Pons (tissue), 1 donor: ENCODE measurements at places on chromosomes 11 and 22.

DNA sequence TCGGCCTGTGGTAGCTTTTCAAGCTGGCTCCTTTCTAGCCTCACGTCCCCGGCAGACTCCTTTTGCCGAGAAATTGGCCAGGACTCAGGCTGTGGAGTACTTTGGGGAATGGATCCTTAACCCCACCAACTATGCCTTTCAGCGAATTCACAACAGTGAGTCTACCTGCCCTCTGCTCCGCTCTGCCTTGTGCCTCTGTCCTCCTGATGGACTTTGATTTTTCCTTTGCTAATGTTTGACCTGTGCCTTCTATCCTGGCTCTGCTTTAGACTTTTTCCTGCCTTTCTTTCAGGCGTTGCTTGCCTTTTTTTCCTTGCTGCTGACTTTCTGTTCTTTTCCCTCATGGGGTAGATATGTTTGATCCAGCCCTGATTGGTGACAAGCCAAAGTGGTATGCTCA, 12.5 kb downstream of the MADD start:
- no peak for DNase-seq

DNA sequence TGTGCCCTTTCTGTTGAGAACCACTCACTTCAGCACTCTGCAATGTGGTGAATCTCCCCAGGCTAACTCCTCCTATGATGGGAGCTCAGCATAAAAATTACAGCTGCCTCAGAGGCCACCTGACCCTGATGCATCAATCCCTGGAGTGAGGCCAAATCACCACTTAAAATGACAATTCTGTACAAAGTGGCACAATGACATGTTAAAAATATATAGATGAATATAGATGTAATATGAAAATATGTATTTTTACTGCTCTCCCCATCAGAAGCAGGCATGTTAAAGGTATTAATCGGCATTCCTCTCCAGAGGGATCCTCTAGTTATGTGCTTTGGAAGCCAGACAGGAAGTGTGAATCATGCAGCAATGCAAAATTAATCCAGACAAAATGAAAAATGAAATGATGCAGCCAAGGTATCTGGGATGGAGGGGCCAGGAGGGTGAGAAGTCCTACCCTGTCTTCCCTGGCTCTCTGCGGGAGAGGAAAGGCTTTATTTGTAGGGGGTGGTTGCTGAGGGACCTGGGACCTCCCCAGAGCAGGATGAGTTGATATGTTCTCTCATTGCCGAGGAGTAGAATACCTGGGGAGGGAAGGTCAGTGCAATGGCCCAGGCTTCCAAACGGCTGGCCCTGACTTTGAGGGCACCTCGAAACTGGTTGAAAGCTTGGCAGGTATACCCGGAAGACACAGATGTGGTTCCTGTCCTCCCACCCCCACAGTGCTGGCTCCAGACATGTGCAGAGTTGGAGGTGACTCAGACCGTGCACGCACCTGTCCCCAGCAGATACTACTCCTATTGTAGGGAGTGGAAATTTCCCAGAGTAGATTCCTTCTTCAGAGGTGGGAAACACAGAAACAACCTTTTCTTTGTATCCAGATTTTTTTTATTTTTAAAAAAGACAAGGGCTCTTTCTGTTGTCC, 347.9 kb upstream of the NCAM1 start:
- DNase-seq, result no peak

DNA sequence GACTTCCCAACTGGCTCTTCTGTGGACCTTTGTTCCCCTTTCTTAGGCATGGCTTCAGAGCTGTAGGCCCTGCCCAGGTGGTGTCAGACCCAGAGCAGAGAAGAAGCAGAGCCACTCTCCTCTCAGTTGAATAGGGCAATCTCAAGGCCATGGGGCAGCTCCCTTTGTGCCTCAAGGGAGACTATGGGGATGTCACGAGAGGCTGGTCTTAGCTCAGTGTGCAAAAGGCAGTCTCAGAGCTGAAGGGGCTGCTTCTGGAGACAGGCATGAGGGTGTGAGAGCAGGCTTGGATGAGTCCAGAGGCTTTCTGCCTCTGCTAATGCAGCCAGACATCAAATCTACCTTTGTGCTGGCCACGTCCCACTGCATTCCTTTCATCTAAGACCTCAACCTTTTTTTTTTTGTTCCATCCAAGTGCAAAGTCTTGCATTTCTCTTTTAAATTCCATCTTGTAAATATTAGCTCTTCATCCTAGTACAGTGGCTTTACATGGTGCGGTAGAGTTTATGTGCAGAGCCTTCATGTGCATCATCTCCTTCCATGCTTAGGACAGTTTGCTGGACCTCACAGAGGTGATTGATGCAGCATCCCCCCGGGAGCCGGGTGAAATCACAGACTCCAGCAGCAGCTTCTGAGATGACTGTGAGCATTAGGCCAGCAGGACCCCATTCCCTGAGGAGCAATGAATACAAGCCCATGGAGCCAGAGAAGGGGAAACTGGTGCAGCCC, 34.2 kb upstream of the FCHSD2 start:
- no peak for DNase-seq

DNA sequence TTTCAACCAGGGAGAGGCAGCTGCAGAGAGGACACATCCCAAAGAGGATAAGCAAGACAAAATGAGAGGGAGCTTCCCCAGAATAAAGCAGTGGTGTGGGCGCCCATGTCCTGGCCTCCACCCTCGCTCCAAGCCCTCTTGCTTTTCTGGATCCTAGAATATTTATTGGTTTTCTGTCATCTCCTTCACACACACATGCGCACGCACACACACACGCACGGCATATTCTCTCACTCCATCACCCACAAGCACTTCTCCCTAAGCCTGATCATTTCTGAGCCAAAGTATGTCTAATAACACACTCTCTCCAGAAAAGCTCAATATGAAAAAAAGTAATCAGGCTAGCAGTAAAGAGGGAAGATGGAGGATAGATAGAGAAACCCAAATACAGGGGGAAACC, 7.6 kb downstream of the IGSF9B start:
- no peak for DNase-seq

GRCh38 chr22:50568626-50569025, 5.9 kb upstream of the SYCE3 start:
- DNase-seq, result no peak
